T-cell (primary cell): ENCODE measurements at places on chromosomes 3 and 15. TPM values are rescaled to one million over a fixed set of nuclear protein-coding genes. Genes with fewer than 3 reads are reported as not detected.

GASK1A gene
- total RNA-seq, result not detected

GRCh38 chr3:37138816-37139215 lies 35.6 kb downstream of the LRRFIP2 start:
- H3K27ac ChIP-seq, result no peak overlapping the region
- DNase-seq, result no peak
- no peaks in the 10 kb centered on the region for H3K4me1 ChIP-seq
- no peak overlapping the region for H3K4me3 ChIP-seq
- H3K27me3 ChIP-seq, result no peaks in the 10 kb centered on the region
- peaks cover 16% of the 10 kb centered on the region for H3K36me3 ChIP-seq

SLCO2A1 gene
- total RNA-seq, result 0.25 TPM

CFAP20DC gene
- 0.28 TPM for total RNA-seq

SLC9C1 gene
- total RNA-seq, result not detected

DNA sequence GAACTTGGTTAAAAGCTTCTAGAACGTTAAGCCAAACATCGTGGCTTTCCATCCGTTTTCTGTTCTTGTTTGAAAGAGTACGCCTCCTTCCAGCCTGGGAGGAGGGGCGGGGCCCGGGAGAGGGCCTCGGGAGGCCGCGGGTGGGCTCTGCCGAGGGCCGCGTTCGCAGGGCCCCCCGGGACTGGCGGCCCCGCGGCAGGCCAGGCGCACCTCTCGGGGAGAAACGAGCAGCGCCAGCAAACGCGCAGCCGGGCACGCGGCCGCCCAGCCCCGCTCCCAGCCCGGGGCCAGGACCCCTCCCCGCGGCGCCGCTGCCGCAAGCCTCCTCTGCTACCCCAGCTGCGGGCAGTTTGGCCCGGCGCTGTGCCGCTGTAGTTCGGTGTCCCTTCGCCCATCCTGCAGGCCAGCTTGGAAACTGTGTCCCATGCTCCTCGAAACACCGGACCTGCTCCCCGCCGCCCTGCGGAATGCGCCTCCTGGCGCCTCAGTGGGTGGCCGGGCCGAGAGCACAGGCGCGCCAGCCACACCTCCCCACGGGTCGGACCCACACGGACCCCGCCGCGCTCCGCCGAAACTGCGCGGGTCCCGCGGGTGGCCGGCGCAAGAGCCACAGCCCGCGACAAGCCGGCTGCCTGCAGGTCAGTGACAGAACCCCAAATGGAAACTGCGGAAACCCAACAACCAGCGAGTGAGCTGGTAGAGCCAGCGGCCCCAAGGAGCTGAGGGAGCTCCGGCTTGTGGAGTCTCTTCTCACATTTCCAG lies 2.3 kb downstream of the OCA2 start:
- peaks cover 88% of the 10 kb centered on the region for H3K27me3 ChIP-seq
- H3K4me1 ChIP-seq, result peaks cover 52% of the 10 kb centered on the region
- H3K27ac ChIP-seq, result no peak overlapping the region
- DNase-seq, result no peak
- H3K4me3 ChIP-seq, result peak overlapping the region; percentile 48

MUC4 gene
- 0.16 TPM for total RNA-seq

DNA sequence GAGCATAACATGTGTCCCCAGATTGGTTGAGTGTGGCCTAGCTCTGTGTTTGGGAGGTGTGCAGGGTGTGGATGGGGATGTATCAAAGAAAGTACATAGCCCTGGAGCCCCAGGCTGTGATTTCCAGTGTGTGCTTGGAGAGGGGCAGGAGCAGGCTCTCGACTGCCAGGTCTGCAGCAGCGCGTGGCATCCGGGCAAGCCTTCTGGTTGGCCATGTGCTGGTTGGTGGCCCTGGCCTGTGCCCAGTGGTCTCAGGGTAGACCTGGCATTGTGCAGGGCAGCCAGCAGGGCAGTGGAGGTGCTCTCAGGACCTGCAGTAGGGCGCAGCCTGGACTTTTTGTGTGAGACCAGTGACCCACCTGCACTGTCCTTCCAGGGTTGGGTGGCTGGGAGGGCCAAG lies 231.5 kb downstream of the UBE3A start:
- H3K27me3 ChIP-seq, result no peaks in the 10 kb centered on the region
- no peaks in the 10 kb centered on the region for H3K4me1 ChIP-seq
- H3K4me3 ChIP-seq, result no peak overlapping the region
- no peak overlapping the region for H3K27ac ChIP-seq
- H3K36me3 ChIP-seq, result no peaks in the 10 kb centered on the region
- no peak for DNase-seq

CD200R1 gene
- 10.1 TPM for total RNA-seq

- peak overlapping the region; percentile 82 for H3K27ac ChIP-seq
- peak; percentile 9 for DNase-seq
- peaks cover 6% of the 10 kb centered on the region for H3K4me1 ChIP-seq
- H3K36me3 ChIP-seq, result no peaks in the 10 kb centered on the region
- no peak overlapping the region for H3K4me3 ChIP-seq
Measured at GRCh38 chr3:25911525-25912295, 121.8 kb downstream of the OXSM start.

- no peak for DNase-seq
- no peaks in the 10 kb centered on the region for H3K27me3 ChIP-seq
- no peaks in the 10 kb centered on the region for H3K4me1 ChIP-seq
- no peaks in the 10 kb centered on the region for H3K36me3 ChIP-seq
- no peak overlapping the region for H3K27ac ChIP-seq
Measured at GRCh38 chr3:168260859-168261258, 165.1 kb upstream of the GOLIM4 start.

- no peak overlapping the region for H3K27ac ChIP-seq
- H3K36me3 ChIP-seq, result peaks cover 18% of the 10 kb centered on the region
- H3K27me3 ChIP-seq, result no peaks in the 10 kb centered on the region
- no peak for DNase-seq
Measured at GRCh38 chr3:44363591-44363990, 25.0 kb downstream of the TCAIM start.

DNA sequence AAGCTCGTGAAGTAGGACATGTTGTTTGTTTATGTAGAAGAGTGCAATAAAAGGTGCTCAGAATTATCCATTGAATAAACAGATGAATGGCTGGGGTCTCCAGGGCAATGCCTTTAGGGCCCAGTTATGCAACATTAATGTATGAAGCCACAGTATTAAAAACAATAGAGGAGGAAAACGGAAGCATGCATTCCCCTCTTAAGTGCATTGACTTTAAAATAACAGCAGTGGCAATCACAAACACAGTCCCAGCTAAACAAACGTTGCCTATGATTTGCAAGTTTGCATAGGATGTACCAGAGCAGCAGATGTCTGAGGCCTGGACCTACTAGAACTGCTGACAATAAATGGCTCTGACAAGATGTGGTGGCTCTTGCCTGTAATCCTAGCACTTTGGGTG lies 60.6 kb upstream of the GCNT3 start:
- H3K4me1 ChIP-seq, result no peaks in the 10 kb centered on the region
- no peaks in the 10 kb centered on the region for H3K36me3 ChIP-seq
- peaks cover 20% of the 10 kb centered on the region for H3K27me3 ChIP-seq
- DNase-seq, result no peak
- H3K4me3 ChIP-seq, result no peak overlapping the region
- H3K27ac ChIP-seq, result no peak overlapping the region

GRCh38 chr3:146589899-146590508 lies 15.1 kb downstream of the PLSCR5 start:
- H3K4me1 ChIP-seq, result no peaks in the 10 kb centered on the region
- no peak overlapping the region for H3K27ac ChIP-seq
- H3K4me3 ChIP-seq, result no peak overlapping the region
- H3K36me3 ChIP-seq, result no peaks in the 10 kb centered on the region
- no peaks in the 10 kb centered on the region for H3K27me3 ChIP-seq
- DNase-seq, result no peak

GOLGA6L10 gene
- 1.6 TPM for total RNA-seq

ATP8B4 gene
- 2.4 TPM for total RNA-seq
